ENCODE measurements at places on chromosomes 3 and 15.
A peak's percentile ranks its signal among the peaks of the same experiment; 100 is the strongest.

DNA sequence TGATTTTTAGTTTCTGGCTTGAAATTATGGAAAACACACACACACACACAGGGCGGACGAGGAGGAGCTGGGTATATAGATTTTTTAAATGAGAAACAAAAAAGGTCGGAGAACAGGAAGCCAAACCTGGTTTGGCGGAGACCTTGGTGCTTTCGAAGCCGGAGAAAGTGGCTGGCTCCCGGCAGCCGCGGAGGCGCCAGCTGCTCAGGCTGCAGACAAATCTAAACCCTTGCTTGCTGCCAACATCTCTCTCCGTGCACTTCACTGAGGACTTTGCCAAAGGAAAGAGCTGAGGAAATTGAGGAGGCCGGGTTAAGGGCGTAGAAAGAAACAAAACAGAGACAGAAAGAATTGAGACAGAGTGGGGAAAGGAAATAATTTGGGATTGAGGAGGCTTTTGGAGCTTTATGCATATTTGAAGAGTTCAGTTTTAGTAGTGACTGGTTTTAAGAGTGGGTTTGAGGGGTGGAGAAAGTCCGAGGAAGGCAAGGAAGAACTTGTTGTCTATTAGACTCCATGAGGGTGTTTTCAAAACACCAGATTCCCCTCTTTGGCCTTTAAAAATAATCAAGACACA lies 2.2 kb downstream of the ZIC1 start:
- H3K27me3 ChIP-seq, result peaks cover 99% of the 10 kb centered on the region
- peak overlapping the region; percentile 50 for H3K27ac ChIP-seq

DNA sequence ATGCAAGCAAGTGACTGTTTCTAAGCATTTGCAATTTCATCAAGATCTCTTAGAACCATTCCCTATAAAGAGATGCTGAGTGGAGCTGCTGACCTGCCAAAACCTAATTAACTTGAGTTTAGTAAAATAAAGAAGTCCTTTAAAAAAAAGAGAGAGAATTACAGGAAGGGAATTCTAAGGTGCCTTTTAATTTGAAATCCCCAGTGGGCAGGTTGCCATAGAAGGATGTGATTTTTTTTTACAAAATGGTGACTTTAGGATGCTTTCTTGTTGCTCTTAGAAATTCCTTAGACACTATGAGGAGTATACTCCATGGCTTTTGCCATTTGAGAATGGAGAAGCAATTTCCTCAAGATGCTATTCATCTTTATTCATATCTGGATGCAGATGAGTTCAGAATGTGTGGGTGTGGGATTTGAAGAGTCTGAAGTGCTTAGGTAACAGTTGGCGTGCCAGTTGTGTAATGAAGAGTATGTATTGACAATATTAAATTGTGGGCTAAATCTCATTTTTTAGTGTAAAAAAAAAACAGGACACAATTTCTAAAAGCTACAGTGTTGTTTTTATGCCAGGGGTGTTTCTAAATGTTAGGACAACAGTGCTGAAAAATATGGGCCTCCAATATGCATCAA lies 13.6 kb downstream of the LRRC3B start:
- no peak overlapping the region for H3K4me3 ChIP-seq
- H3K27ac ChIP-seq, result no peak overlapping the region
- H3K4me1 ChIP-seq, result no peaks in the 10 kb centered on the region
- H3K27me3 ChIP-seq, result no peaks in the 10 kb centered on the region
- no peak for DNase-seq

DNA sequence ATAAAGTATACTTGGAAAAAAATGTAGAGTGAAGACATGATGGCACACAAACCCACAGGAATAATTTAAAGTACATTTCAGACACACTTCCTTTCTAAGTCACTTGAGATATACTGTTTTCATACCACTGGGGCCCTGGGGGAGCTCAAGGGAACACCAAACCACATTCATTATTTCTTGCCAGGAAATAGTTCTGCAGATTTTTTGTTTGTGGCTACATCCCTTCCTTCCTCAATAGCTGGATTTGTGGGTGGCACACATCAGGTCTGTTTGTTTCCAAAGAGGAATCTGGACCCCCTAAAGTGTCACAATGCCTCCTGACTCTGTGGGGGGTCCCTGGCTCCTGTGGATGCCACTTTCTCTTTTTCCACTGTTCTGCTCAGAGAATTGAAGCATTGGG lies 153.5 kb upstream of the COL8A1 start:
- DNase-seq, result peak; percentile 42
- peaks cover 3% of the 10 kb centered on the region for H3K36me3 ChIP-seq
- no peaks in the 10 kb centered on the region for H3K4me1 ChIP-seq
- H3K27me3 ChIP-seq, result no peaks in the 10 kb centered on the region
- H3K4me3 ChIP-seq, result no peak overlapping the region
- no peak overlapping the region for H3K27ac ChIP-seq

DNA sequence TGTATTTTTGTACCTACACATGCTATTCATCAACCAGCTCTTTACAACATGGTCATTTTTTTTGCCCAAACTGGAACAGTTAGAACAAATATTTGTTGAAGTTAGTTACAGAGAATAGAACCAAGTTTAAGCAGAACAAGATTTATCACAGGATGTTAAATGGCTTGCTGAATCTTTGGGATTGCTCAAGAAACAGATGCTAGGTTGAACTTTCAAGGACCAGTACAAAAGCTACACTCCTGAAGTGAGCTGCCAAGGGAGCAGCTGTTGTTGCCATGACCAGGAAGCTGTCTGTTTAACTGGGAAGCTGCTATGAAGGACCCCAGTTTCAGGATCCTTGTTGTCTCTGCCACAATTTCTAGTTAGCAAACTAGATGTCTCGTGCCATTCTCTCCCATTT lies 53.7 kb downstream of the ZIC1 start:
- peak; percentile 19 for DNase-seq
- no peaks in the 10 kb centered on the region for H3K36me3 ChIP-seq
- H3K27ac ChIP-seq, result no peak overlapping the region
- H3K4me3 ChIP-seq, result no peak overlapping the region
- no peaks in the 10 kb centered on the region for H3K27me3 ChIP-seq
- no peaks in the 10 kb centered on the region for H3K4me1 ChIP-seq

DNA sequence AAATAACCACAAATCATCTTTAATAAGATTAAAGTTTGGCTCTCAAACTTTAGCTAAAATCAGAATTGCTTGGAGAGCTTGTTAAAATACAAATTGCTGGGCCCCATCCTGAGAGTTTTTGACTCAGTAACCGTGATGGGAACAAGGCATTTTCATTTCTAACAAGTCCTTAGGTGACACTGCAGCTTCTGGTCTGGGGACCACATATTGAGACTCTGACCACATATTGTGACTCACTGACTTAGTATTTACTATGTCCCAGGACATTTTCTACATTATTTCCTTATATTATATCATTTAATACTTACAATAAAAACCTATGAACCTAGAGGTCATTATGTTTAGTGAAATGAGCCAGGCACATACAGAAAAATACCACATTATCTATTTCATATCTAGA lies 164.5 kb downstream of the ZMAT3 start:
- H3K4me3 ChIP-seq, result no peak overlapping the region

DNA sequence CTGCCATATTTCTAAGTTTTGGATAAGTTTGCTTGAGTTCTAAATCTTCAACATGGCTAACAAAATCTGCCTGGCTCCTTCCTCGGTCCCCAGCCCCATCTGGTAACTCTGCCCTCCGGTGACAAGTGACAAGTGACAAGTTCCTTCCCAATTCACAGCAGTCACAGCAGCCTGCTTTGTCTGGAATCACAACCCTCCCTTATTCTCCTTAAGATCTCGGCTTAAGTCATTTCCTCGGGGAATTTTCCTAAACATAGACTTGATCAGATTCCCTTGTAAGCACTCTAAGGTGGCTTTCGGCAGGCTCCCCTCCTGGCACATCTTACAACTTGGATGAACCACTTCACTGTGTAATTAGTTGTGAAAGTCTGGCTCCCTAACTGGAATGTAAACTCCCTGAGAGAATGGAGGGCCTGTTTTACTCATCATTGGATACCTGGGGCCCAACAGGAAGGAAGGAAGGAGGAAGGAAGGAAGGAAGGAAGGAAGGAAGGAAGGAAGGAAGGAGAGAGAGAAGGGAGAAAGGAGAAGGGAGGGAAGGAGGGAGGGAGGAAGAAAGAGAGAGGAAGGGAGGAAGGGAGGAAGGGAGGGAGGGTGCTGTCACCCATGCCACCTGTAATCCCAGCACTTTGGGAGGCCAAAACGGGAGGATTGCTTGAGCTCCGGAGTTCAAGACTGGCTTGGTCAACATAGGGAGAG lies 126.4 kb downstream of the SHQ1 start:
- no peak overlapping the region for H3K4me3 ChIP-seq
- H3K36me3 ChIP-seq, result no peaks in the 10 kb centered on the region
- H3K4me1 ChIP-seq, result peaks cover 1% of the 10 kb centered on the region
- no peak for DNase-seq
- H3K27ac ChIP-seq, result no peak overlapping the region
- H3K27me3 ChIP-seq, result peaks cover 6% of the 10 kb centered on the region

- peak overlapping the region; percentile 83 for H3K27ac ChIP-seq
- no peaks in the 10 kb centered on the region for H3K27me3 ChIP-seq
These were observed 17.7 kb downstream of the CLEC3B start for GRCh38 chr3:45043728-45044299.

DNA sequence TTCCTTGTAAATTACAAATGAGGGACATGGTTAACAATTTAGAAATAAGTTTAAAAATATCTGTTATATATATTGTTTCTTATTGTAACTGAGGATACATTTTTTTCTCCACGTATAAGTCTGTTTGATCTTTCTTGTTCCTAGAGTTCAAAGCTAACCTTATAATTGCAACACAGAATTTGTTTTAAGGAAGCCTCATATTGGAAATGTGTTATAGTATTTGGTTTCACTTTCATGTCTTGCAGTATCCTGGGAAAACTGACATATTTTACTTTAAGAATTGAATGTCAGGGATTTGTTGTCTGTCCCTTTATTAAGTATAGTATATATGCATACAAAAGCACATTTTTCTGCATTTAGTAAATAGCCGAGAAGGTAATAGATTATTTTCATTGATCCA lies 23.5 kb upstream of the NIT2 start:
- H3K4me3 ChIP-seq, result no peak overlapping the region
- H3K36me3 ChIP-seq, result peaks cover 88% of the 10 kb centered on the region
- no peak overlapping the region for H3K27ac ChIP-seq
- H3K27me3 ChIP-seq, result no peaks in the 10 kb centered on the region
- H3K4me1 ChIP-seq, result no peaks in the 10 kb centered on the region
- peak; percentile 17 for DNase-seq

DNA sequence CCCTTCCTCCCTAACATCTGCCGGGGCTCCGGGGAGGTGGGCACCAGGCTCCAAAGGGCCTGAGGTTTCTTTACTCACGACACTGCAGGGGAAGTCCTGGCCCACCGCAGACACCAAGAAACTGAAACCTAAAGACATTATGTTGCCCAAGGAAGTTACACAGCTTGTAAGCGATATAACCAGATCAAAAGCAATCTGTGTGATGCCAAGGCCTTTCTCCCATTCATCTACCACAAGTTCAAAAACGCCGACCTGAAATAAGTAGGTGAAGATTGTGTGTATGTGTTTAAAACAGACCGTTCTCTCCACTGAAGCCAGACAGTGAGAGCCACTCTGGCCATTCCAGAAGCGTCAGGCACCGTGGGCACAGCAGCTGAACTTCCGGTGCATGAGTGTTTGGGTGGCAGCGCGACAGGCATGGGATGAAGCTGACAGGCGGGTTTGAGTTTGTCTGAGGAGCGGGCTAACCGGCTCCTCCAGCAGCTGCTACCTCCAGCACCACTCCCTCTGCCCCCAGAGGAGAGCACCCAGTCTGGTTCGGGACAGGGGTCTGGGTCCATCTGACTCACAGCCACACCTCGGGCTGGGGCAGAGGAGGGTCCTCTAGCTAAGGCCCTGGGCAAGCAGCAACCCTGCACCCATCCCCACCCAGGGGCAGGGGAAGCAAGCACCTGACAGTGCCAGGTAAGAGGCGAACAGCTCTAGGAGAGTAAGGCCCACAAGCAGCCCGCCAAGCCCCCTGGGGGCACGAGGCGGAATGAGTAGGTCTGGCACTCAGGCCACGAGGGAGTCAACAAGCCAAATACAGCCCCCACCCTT lies 1.3 kb downstream of the TNK2 start:
- H3K36me3 ChIP-seq, result no peaks in the 10 kb centered on the region
- no peak overlapping the region for H3K27ac ChIP-seq
- no peaks in the 10 kb centered on the region for H3K27me3 ChIP-seq
- DNase-seq, result peak; percentile 29
- peaks cover 26% of the 10 kb centered on the region for H3K4me1 ChIP-seq

DNA sequence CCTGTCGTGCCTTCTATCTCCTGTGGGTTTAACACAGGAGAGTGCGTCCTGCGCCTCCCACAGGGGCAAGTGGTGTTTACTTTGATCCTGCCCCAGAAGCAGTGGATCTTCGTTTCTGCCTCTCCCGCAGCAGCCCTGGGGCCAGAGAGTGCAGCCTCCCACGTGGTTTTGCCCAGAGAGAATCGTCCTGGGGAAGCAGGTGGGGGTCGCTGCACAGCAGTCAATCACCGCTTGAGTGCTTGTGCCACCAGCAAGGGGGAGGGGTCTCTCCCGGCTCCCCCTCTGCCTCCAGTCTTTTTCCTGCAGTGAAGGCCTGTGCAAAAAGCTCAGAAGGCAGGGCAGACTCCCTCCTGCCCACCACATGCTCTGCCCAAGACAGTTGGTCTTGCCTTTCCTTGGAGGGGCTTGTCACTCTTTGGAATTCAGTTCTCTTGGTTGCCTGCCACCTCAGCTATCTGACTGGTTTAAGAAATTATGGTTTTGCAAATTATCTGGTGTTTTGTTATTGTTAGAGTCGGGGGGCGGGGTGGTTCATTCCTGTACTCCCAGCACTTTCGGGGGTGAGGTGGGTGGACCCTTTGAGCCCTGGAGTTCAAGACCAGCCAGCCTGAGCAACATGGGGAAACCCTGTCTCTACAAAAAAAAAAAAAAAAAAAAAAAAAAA lies 26.9 kb downstream of the STOML1 start:
- no peak for DNase-seq
- H3K4me3 ChIP-seq, result no peak overlapping the region
- H3K4me1 ChIP-seq, result peaks cover 8% of the 10 kb centered on the region
- no peaks in the 10 kb centered on the region for H3K27me3 ChIP-seq
- peak overlapping the region; percentile 3 for H3K27ac ChIP-seq

DNA sequence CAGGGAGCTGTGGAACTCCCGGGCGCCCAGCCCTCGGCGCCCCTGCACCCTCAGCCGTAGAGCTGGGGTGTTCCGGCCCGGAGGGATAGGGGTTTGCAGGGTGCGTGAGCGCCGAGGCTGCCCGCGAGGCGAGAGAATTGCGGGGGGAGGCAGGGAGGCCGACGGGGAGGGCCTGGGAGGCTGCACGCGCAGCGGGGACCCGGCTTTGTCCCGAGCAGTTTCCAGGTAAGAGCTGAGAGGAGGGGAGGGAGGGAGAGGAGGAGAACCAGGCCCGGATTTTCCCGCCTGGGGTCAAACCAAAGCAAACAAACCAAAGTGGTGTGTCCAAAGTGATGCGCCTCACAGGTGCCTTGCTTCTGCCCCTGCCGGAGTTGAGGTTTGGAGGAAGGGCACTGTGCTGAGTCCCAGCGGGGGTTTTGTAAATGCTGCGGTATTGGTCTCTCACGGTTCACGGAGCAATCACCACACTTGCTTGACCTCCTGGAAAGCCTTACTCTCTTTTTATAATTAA lies 146.4 kb downstream of the TJP1 start:
- peaks cover 13% of the 10 kb centered on the region for H3K27me3 ChIP-seq
- no peak overlapping the region for H3K27ac ChIP-seq
- H3K36me3 ChIP-seq, result no peaks in the 10 kb centered on the region
- no peak for DNase-seq
- peak overlapping the region; percentile 26 for H3K4me3 ChIP-seq
